CD4-positive, alpha-beta memory T cell (primary cell): ENCODE measurements at places on chromosomes 12 and 14. TPM values are rescaled to one million over a fixed set of nuclear protein-coding genes. Genes with fewer than 3 reads are reported as not detected.
A peak's percentile ranks its signal among the peaks of the same experiment; 100 is the strongest.

RND1 gene
- total RNA-seq, result 1.4 TPM

ANKRD13A gene
- 99.7 TPM for total RNA-seq

TAS2R9 gene
- not detected for total RNA-seq

STAC3 gene
- 3.0 TPM for total RNA-seq

HOXC11 gene
- not detected for total RNA-seq

DTX1 gene
- 7.0 TPM for total RNA-seq

ACSS3 gene
- total RNA-seq, result not detected

DAO gene
- not detected for total RNA-seq

GRCh38 chr12:59452746-59453145, 143.1 kb upstream of the SLC16A7 start:
- no peak for DNase-seq
- H3K36me3 ChIP-seq, result no peaks in the 10 kb centered on the region
- H3K27me3 ChIP-seq, result no peaks in the 10 kb centered on the region

DNA sequence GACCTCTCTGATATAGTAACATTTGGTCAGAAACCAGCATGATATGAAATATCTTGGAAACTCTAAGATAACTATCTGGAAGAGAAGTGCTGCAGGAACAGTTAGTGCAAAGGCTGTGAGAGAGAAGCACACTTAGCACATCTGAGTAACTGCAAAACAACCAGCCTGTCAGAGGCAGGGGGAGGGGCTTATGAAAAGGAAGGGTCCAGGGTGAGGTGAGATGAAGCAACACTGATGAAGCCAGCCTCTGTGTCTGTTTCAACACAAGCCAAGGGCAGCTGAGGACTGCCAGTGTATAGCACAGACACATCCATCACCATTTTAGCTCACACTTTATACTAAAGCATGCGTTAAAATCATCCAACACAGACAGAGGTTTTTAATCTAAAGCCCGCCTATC, 37.4 kb upstream of the OVCH1 start:
- no peaks in the 10 kb centered on the region for H3K27me3 ChIP-seq
- no peaks in the 10 kb centered on the region for H3K36me3 ChIP-seq
- no peaks in the 10 kb centered on the region for H3K4me1 ChIP-seq
- no peak for DNase-seq
- no peak overlapping the region for H3K4me3 ChIP-seq

DNA sequence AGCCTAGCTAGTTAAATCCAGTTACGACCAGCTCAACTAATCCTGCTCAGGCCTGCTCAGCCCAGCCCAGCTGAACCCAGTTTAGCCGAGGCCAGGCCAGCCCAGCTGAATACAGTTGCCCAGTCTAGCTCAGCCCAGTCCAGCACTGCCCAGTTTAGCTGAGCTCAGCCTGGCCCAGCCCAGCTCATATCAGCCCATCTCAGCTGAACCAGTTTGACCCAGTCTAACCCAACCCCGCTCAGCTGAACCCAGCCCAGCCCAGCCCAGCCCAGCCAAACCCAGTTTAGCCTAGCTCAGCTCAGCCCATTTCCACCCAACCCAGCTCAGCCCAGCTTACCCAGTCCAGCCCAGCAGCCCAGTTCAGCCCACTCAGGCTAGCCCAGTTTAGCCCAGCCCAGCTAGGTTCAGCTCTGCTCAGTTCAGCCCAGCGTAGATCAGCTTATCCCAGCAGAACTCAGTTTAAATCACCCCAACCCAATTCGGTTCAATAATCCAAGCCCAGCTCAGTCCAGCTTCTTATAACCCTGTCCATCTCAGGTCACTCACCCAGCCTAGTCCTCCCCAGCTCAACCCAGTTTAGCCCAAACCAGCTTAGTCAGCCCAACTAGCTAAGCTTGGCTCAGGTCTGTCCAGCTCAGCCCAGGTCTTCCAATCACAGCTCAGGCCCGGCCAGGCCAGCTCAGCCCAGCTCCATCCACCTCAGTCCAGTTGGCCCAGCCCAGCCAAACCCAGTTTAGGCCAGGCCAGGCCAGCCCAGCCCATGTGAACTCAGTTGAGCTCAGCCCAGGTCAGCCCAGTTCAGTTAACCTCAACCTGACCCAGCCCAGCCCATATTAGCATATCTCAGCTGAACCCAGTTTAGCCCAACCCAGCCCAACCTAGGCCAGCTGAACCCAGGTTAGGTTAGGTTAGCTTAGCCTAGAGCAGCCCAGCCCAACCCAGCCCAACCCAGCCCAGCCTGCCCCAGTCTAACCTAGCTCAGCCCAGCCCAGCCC, 76.7 kb downstream of the TMEM121 start:
- no peak for DNase-seq
- no peaks in the 10 kb centered on the region for H3K36me3 ChIP-seq
- no peak overlapping the region for H3K4me3 ChIP-seq

- DNase-seq, result no peak
- no peaks in the 10 kb centered on the region for H3K27me3 ChIP-seq
- H3K36me3 ChIP-seq, result no peaks in the 10 kb centered on the region
- no peaks in the 10 kb centered on the region for H3K4me1 ChIP-seq
Observed at GRCh38 chr12:29229158-29229505, 80.1 kb downstream of the FAR2 start.

DNA sequence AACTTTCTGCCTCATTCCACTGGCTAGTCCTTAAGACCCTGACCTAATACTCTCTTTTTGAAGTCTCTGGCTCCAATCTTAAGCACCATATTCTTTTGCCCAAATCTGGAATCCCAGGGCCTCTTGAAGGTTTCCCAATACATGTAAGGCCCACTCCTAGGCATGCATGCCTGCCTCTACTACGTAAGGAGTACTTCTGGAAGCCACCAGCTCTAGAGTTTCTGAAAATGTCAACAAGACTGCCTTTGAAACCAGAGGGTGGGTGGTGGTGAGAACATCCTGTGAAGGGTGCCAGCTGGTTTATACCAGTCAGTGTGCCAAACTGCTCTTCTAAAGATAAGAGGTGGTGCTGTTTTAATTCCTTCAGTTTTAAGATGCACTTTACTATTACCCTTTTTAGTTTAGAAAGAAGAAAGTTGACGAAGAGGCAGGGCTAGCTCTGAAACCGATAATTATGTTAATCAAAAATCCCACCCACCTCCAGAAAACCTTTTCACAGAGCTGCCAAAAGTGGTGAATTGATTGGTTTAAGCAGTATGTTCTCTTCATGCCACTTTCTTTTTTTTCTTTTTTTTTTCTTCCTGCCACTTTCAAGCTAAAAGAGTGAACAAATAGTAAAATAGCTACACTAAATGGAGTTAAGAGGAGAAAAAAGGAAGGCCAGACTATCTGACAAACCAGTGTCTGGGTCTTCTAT, 8.7 kb upstream of the WDR89 start:
- H3K27ac ChIP-seq, result peak overlapping the region; percentile 56
- no peaks in the 10 kb centered on the region for H3K36me3 ChIP-seq
- DNase-seq, result peak; percentile 79
- H3K4me1 ChIP-seq, result peaks cover 41% of the 10 kb centered on the region
- H3K4me3 ChIP-seq, result peak overlapping the region; percentile 1

- no peaks in the 10 kb centered on the region for H3K4me1 ChIP-seq
- H3K4me3 ChIP-seq, result no peak overlapping the region
- H3K36me3 ChIP-seq, result no peaks in the 10 kb centered on the region
- no peak overlapping the region for H3K27ac ChIP-seq
Observed at GRCh38 chr14:77200406-77200985, 18.9 kb downstream of the TMEM63C start.

DNA sequence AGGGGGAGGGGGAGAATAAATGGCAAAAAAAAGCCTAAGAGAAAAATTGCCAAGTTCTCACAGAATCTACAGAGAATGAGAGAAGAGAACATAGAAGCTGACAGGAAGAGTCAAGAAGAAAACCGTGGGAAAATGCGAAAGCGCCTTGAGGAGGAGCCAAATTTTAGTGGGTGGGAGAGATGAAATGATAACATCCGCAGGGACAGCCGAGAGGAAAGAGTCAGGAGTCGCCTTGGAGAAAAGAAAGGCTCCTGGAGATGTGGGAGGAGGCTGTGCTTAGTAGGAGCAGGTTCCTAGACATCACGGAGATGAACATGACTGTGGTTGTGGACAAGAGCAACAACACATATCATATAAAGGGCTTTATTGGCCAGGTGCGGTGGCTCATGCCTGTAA, 49.4 kb downstream of the PHLDA1 start:
- no peaks in the 10 kb centered on the region for H3K27me3 ChIP-seq
- peaks cover 59% of the 10 kb centered on the region for H3K4me1 ChIP-seq
- no peaks in the 10 kb centered on the region for H3K36me3 ChIP-seq
- DNase-seq, result no peak

GRCh38 chr14:73977896-73978295, 27.8 kb downstream of the COQ6 start:
- H3K27me3 ChIP-seq, result no peaks in the 10 kb centered on the region
- no peak for DNase-seq
- H3K4me1 ChIP-seq, result no peaks in the 10 kb centered on the region
- H3K4me3 ChIP-seq, result no peak overlapping the region
- H3K27ac ChIP-seq, result no peak overlapping the region

DNA sequence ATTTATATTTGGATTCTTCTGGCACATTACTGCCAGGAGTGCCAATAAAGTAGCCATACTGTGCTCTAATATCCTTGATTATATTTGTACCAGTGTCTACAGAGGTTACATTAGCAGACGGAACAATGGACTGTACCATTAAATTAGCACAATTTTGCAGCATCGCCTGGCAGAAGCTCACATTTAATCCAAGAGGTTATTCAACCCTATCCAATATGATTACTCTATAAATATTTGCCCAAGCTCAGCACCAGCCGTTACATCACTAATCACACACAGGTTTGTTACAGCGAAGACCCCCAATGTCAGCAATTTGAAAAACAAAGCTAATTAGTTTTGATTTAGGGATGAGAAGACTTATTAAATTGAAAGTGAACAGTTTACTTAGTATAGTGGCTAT, 16.9 kb upstream of the MGST1 start:
- H3K27ac ChIP-seq, result no peak overlapping the region
- H3K4me3 ChIP-seq, result no peak overlapping the region
- H3K4me1 ChIP-seq, result no peaks in the 10 kb centered on the region
- H3K27me3 ChIP-seq, result no peaks in the 10 kb centered on the region
- H3K36me3 ChIP-seq, result no peaks in the 10 kb centered on the region
- no peak for DNase-seq

GRCh38 chr14:101186992-101187815, 283.7 kb upstream of the RTL1 start:
- DNase-seq, result no peak
- no peaks in the 10 kb centered on the region for H3K36me3 ChIP-seq

- no peak overlapping the region for H3K4me3 ChIP-seq
- H3K36me3 ChIP-seq, result no peaks in the 10 kb centered on the region
- no peaks in the 10 kb centered on the region for H3K4me1 ChIP-seq
- no peak for DNase-seq
- no peaks in the 10 kb centered on the region for H3K27me3 ChIP-seq
Observed at GRCh38 chr12:116977465-116978380, 67.0 kb downstream of the FBXW8 start.

DNA sequence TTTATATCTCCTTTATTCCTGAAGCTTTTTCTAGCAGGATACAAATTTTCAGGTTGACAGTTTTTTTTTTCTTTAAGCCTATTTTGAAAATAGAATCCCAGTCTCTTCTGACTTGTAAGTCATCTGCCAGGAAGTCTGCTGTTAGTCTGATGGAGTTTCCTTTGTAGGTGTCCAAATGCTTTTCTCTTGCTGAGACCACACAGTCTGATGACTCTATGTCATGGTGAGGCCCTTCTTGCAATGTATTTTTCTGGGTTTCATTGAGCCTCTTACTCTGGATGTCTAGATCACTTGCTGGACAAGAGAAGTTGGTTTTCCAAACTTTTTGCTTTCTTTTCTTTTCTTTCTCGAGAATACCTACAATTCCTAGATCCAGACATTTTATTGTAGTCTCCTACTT, 30.6 kb downstream of the USP15 start:
- no peak overlapping the region for H3K4me3 ChIP-seq
- no peak for DNase-seq
- H3K36me3 ChIP-seq, result peaks cover 11% of the 10 kb centered on the region

GRCh38 chr14:65334765-65335410, 77.6 kb upstream of the FUT8 start:
- H3K4me1 ChIP-seq, result peaks cover 9% of the 10 kb centered on the region
- DNase-seq, result no peak
- H3K4me3 ChIP-seq, result no peak overlapping the region
- H3K36me3 ChIP-seq, result no peaks in the 10 kb centered on the region
- no peak overlapping the region for H3K27ac ChIP-seq

- no peak overlapping the region for H3K27ac ChIP-seq
- H3K4me1 ChIP-seq, result no peaks in the 10 kb centered on the region
- H3K36me3 ChIP-seq, result no peaks in the 10 kb centered on the region
- DNase-seq, result no peak
Observed at GRCh38 chr12:7058163-7058845, 2.2 kb upstream of the C1S start.

DNA sequence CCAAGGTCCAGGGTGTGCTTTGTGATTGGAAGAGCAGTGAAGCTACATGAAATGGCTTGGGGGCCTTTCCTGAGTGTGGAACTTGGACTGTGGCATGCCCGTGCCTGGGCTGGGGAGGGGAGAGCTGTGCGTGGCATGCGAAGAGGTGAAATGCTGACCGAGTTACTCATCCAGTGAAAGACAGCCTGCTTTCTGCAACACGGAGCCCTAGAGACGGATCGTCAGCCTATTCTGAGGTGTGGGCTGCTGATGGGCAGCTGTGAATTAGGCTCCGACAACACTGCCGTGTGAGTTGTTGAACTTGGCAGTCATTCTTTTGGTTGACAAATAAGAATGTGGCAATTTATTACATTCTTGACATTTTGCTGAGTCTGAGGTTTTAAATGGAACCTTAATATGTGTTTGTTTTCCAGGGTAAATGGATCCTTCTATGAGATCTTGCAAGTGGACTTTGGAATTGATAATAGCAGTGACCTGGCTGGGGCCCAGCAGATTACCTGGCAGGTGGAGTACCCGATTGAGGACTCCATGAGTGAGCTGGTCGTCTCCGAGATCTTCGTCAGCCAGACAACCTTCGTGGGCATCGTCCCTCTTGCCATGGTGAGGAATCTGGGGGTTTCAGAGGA, 453.9 kb downstream of the AACS start:
- H3K27me3 ChIP-seq, result no peaks in the 10 kb centered on the region
- no peaks in the 10 kb centered on the region for H3K36me3 ChIP-seq
- DNase-seq, result no peak
- no peaks in the 10 kb centered on the region for H3K4me1 ChIP-seq
- H3K4me3 ChIP-seq, result no peak overlapping the region

DNA sequence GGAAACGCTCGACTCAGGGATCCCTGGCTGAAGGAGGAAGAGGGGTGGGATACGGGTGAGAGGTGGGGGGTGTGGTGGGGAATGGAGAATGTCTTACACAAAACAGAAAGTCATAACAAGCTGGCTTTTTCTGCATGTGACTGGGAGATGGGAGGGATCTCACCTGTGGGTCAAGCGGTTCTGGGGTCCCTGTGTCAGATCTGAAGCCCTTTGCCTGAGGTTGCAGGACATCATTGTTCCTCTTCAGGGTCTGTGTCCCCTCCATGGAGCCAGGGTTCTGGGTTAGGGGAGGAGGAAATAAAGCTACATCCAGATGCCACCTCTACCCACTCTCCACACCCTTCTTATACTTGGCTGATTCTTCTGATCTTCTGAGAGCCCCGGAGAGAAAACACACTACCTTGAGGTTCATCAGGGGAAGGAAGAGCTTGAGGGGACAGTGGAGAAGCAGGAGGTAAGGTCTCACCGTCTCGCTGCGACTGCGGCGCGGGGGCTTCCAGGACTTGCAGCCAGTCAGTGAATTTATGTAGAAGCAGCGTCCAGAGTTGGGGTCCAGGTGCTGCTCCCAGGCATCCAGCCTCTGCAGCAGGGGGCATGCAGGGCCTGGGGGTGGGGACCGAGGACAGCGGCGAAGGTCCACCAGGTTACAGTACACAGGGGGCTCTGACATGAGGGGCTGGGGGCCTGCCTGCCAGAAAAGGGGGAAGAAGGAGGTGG, 2.5 kb downstream of the ARHGAP9 start:
- peak overlapping the region; percentile 91 for H3K4me3 ChIP-seq
- H3K4me1 ChIP-seq, result peaks cover 78% of the 10 kb centered on the region
- H3K36me3 ChIP-seq, result peaks cover 27% of the 10 kb centered on the region
- H3K27ac ChIP-seq, result peak overlapping the region; percentile 86
- H3K27me3 ChIP-seq, result no peaks in the 10 kb centered on the region
